ENCODE measurements at places on chromosomes 12 and 14.

GRCh38 chr14:36134038-36134437, 42.5 kb downstream of the PTCSC3 start:
- no peak for DNase-seq

DNA sequence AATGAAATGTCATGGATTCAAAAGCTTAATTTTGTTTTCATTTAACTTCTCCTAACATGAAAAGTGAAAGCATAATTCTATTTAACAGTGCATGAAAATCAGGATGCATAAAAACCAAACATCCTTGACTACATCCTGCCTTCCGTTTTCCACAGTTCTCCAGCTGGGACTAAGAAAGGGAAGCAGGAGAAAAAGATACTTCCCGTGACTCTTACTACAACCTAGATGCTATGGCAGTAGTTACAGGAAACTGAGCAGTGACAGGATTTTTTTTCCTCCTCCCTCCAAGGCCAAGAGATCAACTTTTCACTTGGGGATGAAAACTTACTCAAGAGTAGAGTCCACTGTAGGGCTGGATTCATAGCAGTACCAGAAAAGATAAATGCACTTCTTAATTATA, 2.6 kb downstream of the EXOC5 start:
- no peak for DNase-seq

- DNase-seq = no peak
Observed at GRCh38 chr12:51815571-51815970, 32.9 kb downstream of the FIGNL2 start.

- DNase-seq = no peak
Observed at GRCh38 chr14:75879031-75879430, 102.8 kb downstream of the TGFB3 start.

GRCh38 chr12:115166698-115167315, 482.8 kb upstream of the TBX3 start:
- no peak for DNase-seq

DNA sequence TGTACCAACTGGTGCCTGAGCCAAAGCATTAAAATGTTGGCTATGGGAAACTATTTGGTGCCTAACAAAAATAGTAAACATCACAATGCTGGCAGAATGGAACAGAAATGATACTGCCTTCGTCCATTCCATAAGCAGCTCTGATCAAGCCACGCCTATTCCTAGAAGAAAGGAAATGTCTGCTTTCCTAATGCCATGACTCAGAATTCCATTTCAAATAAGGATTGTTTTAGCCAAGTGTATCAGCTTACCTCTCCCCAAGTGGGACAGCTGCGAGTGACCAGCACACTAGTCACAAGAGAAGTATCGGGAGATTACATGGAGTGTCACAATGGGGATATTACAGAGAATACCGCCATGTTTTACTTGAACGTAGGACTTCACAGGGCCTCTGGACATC, 38.7 kb downstream of the GLT8D2 start:
- DNase-seq = no peak

GRCh38 chr14:60490270-60490669, 4.4 kb upstream of the C14orf39 start:
- DNase-seq = no peak

DNA sequence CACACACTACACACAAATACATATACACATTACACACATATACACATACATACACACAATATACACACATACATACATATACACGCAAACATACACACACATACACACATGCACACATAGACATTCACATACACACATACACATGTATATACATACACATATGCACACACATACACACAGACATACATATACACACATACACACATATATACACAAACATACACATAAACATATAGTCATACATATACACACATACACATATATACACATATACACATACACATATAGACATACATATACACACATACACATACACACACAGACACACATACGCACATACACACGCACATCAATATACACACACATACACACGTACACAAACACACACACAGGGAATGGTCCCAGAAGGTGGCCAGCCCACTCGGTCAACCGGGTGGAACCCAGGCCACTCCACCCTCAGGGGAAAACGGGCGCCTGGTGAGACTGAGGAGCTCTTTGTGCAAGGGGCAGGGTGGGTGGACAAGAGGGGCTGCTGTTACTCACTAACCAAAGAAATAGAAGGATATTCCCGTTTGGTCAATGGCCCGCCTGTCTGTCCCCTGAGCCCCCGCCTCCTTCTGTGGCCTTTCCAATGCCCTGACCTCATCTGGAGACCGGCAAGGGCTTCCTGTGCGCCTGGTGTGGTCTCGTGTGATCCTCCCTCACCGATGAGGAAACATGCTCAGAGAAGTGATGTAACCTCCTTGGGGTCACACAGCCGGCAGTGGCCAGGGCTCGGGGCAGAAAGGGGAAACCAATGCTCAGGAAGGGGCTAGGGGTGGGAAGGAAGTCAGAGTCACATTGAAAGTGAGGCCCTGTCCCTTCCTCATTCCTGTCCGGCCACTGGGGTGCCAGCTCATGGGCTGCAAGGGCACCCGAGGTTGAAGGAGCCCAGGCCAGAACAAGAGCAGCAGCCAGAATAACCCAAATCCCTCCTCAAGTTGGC, 5.3 kb downstream of the TRPV4 start:
- DNase-seq = no peak

DNA sequence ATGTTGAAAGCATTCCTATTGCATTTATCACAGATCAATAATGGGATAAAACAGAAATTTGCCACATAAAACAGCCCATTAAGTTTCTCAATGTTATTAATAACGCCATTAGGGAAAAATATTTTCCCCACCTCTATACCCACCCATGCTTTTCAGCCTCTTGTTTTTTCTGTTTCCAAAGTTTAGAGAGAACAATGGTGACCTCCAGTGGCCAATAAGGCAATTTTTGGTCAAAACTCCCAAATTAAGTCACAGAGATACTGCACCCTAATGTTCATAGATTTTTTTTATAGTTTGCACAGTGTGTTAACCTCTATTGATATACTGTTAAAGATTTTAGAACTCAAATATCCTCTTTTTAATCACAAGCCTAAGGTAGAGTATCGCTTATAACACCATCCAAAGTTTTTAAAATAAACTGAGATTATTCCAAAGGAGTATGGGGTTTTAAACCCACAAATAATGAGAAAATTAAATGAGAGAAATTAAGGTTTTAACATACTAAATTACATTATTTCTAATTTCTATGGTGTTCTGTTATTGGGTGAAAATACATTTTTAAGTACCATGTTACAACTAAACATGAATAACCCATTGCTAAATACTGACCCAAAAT, 184.7 kb upstream of the DCN start:
- DNase-seq = no peak

DNA sequence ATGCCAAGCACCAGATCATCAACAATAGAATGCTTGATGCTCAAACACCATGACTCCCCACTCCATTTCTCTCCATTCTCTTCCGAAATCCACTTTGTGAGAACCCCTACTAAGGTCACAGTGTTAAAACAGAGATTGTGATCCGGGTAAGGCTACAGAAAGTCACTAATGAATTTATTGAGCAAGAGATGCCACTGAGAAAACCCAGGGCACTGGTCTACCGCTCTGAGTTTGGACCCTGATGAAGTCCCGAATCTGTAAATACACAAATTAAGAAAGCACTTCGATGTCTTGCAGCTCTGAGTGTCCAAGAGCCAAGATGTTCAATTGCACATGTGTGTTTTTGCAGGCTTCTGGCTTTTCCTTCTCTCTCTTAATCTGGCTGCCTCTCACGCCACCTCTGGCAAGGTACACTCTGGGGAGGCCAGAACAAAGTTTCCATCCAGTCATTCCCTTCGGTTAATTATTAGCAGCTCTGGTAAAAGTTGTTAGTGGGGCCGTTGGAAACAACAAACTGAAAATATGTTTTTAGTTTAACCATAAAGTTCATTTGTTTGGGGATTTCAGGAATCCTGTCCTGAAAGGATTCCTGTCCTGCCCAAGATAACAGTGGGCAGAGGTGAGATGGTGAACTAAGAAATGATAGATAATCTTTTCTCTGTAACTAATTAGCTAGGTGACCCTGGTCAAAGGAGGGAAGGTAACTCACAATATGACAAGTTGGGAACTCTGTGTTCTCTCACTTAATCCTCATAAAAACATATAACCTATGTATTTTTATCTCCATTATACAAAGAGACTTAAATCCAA, 75.4 kb downstream of the BTG1 start:
- no peak for DNase-seq

DNA sequence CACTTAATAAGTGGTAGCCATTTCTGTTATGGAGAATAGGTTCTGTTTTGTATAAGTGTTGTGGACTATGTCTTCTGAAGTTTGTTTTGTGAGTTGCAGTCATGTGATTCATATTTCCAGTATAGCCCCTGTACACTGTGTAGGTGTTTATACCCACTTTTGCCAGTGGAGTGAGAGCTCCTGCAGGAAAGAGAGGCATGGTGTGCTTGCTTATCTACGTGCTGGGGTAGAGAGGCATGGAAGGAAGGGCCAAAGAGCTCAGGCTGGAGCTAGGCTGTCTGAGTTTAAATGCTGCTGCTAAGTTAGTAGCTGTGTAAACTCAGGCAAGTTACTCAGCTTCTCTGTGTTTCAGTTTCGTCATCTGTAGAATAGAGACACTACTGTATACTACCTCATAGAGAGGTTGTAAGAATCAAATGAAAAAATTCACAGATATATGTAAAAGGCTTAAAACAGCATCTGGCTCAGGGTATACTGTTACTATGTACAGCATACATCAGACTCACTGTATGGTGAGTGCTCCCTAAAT, 88.2 kb upstream of the SLC38A2 start:
- no peak for DNase-seq

DNA sequence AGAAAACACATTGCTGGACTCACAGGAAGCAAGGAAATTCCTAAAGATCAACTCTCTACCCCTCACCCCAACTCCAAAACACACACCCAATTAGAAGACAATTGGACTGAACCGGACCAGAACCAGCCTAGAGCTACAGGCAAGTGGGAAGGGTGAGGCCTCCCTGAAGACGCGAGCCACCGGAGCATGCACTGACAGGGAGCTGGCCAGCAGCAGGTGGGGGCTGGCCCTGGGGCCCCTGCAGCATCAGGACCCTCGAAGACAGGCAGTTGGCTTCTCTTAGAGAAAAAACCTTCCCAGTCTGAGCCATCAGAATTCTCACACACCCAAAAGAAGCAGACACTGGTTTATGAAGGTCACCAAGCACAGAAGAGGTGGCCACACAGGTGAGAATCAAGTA, 209.5 kb upstream of the DIO3 start:
- DNase-seq = no peak

- no peak for DNase-seq
Observed at GRCh38 chr12:77521508-77522115, 309.1 kb upstream of the NAV3 start.

DNA sequence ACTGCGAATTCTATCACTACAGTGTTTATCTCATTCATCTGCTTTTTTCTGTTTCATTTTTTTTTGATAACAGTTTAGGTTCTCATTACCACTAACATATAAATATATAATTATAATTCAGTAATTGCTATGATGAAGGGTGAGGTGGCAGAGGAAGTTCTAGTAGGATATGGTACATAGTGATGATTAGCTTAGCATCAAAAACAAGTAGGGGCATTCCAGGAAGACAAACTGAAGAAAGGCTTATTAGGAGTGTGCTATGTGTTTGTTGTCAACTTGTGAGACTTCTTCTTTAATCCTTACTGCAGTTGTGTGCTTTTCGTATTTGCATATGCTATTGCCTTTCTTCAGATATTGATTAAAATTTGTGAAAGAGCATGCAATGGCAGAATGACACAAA, 20.6 kb downstream of the FUT8 start:
- no peak for DNase-seq

GRCh38 chr14:67962215-67962644, 142.7 kb downstream of the RAD51B start:
- no peak for DNase-seq

DNA sequence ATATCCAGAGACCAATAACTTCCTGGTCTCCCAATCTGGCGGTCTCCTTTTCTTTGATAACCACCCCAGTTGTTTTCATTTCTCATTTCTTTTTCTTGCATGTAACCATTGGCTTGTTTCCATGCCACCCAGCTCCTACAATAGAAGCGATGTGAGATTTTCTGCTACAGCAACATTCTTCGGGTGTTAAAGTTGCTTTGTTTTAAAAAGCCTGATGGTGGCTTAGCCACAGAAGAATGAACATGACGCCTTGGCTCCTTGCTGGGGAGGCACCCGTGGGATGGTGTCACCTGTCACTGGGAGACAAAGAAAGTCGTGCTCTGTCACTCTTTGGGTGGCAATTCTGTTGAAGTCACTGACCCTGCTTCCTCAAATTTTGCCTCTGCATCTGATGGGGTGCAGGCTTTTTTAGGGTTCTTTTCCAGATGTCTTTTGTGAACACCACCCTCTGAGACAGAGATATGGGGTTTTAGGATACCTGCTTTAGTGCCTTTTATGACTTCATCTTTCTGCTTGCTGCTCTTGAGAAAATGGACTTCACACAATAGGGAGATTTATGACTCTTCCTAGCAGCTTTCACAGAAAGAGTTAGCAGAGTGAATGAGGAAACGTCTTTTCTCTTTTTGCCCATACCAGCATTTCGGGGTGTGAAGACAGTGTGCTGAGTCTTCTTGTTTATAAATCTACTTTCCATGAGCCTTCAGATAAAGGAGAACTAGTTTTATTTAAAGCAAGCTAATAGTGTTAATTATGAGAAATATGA, 265.3 kb upstream of the TBX3 start:
- DNase-seq = no peak
